ENCODE measurements at places on chromosomes 3 and 15.
A peak's percentile ranks its signal among the peaks of the same experiment; 100 is the strongest.

- no peak for DNase-seq
Observed at GRCh38 chr3:185797108-185797881, 27.5 kb downstream of the IGF2BP2 start.

GRCh38 chr3:49868862-49869466, 742 bp downstream of the CAMKV start:
- DNase-seq = no peak

- DNase-seq = peak; percentile 7
Observed at GRCh38 chr3:113223475-113224281, 12.3 kb downstream of the BOC start.

GRCh38 chr3:142724682-142725356, 985 bp downstream of the TRPC1 start:
- DNase-seq = no peak

DNA sequence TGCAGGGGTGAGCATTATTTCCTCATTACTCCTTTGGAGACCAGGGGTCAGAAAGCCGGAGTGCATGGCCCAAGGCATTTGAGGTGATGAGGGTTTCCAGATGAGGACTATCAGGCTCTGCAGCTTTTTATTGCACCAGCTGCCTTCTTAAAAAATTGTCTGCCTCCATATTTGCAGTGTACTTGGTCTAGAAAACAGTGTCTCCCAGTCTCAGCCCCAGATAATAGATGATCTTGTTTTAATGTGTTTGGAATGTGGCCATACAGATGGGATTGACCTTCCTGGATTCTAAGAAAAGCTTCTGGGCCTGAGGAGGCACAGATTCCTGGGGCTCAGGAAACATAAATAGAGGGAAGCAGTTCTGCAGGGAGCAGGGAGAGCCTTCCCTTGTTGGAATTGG, 123.3 kb downstream of the GABRG3 start:
- DNase-seq = no peak

GRCh38 chr3:25403968-25404367, 24.1 kb upstream of the RARB start:
- no peak for DNase-seq

DNA sequence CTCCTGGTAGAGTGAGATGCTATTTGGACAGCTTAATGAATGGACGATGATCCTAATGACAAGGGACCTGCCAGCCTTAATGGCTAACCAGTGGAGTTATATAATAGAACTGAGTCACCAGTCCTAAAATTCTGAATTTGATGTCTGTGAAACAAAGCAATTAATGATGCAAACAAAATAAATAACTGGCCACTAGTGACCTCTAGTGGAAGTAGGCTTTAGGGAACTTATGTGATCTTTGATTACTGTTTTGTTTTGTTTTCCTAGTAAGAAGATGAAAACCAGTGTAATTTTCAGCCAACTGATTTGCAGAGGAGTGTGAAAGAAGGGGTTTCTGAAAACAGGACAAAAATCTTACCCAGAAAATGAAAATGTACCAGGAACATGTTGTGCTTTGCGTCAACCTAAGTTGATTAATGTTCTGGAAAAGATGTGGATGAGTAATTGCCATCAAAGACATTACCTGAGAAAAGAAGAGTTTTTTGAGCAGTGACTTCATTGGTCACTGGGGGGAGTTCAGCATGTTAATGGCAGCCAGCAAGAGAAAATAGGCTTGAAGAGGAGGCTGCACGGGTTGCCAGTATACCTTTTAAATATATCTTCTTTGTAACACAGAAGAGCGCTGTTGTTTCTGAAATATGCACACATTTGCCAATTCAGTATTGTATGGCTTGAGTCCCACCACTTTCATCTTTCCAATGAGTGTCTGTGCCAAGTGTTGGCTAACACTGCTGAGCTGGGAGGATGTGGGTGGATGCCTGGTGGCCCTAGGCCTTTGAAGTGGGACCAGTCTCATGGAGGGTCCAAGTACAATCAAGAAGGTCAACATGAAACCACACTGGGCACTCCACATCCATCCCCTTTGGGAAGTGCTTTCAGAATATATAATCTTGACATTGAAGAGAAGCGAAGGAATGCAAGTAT, 9.3 kb downstream of the VEPH1 start:
- no peak for DNase-seq

GRCh38 chr15:89654847-89655805, at the start of gene KIF7:
Gene KIF7 (minus strand): TSS chr15:89655467. CDS start chr15:89652930, 2,537 bp downstream.
- no peak for DNase-seq

DNA sequence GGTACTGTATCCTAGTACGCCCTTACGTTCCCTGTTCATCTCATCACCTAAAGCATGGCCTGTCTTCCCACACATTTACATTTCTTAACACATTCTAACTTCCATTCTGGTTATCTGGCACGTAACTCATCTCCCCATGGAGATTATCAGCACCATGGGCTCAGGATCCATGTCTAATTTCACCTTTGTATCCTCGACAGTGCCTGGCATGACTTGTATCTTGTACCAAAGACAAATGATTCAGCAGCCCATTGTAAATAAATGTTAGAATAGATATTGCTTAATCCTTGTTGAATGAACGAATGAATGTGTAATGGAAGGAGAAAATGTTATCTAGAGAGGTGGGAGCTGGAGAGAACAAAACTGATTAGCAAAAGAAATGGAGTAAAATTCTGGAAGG, 69.7 kb upstream of the TPM1 start:
- DNase-seq = no peak

DNA sequence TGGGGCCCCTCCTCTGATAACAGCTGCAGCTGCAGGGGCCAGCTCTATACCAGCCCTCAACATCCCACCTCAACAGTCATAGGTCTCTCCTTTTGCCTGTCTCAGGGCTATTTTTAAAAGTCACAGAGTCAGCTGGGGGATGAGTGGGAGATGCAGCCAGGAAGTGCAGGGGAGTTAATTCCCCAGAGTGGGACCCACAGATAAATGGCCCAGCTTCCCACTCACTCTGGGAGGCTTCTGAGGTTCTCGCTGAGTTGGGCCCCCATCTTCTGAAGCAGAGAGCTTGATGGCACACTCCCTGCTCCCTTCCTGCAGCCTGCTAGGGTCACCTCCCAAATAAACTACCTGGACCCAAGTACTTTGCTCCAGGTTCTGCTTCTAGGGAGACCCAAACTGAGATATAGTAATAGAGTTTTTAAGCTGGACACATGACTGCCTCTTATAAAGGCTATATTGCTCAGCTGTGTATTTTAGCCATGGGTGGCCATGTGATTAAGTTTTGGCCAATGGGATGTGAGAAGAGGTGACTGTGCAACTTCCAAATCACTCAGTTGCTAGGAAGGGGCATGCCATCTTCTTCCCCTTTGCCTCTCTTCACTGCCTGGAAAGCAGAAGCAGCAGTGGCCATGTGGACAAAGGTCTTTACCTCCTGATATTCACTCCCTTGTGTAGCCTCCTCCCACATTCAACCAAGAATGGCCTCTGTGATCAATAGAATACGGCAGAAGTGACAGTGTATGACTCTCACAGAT, 15.5 kb upstream of the VIPR1 start:
- no peak for DNase-seq

DNA sequence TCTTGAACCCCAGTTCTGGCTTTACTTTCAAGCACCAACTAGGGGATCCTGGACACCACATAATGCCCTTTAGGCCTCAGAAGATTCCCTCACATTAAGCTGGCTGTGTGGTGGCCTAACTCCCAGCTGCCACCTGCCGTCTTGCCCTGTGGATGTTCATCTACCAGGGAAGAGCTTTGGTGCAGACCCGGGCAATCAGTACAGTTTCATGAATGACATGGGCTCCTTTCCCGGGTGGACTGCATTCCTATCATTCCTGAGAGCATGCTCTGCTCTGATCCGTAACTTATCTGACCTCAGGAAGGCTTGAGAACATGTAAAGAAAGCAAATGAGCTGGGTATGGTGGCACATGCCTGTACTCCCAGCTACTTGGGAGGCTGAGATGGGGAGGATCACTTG, 50.0 kb upstream of the GSK3B start:
- DNase-seq = no peak

GRCh38 chr15:41013691-41014414, 60.6 kb downstream of the CHAC1 start:
- DNase-seq = no peak

DNA sequence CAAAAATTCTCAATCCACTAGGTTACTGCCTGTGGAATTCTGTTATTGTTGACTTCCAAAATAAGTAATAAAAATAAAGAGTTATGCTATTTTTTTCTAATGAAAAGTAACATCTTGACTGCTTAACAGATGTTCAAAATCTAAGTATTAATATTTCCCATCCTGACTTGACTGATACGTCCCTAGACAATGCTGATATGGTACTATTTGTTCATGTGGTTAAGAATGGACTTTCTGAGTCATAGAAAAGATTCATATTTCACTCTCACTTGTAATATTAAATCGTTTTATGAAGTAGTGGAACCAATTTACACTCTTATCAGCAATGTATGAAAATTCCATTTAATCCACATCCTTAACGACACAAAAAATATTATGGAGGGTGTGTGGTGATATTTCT, 104.8 kb upstream of the PLSCR5 start:
- no peak for DNase-seq

- DNase-seq = no peak
Observed at GRCh38 chr3:194777729-194778128, 92.0 kb downstream of the FAM43A start.

GRCh38 chr15:86312486-86312885, 232.8 kb downstream of the AGBL1 start:
- no peak for DNase-seq

- DNase-seq = no peak
Observed at GRCh38 chr3:75220932-75221331, 443.2 kb upstream of the FRG2C start.

GRCh38 chr3:14775011-14775410, 43.8 kb upstream of the FGD5 start:
- no peak for DNase-seq

DNA sequence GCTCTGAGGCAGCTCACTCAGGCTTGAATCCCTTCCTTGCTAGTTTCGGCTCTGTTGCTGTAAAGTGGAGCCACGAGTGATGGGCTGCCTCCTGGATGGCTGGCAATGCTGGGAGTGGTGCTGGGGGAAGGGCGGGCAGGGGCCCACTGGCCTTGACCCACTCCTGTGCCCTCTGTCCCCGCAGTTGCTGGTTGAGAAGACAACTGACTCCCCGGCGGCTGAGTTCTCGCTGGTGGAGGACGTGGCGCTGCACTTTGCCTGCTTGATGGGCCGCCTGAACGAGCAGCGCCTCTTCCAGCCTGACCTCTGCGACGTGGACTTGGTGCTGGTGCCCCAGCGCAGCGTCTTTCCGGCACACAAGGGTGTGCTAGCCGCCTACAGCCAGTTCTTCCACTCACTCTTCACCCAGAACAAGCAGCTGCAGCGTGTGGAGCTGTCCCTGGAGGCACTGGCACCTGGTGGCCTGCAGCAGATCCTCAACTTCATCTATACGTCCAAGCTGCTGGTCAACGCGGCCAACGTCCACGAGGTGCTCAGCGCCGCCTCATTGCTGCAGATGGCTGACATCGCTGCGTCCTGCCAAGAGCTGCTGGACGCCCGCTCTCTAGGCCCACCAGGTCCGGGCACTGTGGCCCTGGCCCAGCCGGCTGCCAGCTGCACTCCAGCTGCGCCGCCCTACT, 4.7 kb downstream of the ZBTB47 start:
- no peak for DNase-seq

GRCh38 chr3:9035473-9035872, 72.2 kb upstream of the RAD18 start:
- no peak for DNase-seq

DNA sequence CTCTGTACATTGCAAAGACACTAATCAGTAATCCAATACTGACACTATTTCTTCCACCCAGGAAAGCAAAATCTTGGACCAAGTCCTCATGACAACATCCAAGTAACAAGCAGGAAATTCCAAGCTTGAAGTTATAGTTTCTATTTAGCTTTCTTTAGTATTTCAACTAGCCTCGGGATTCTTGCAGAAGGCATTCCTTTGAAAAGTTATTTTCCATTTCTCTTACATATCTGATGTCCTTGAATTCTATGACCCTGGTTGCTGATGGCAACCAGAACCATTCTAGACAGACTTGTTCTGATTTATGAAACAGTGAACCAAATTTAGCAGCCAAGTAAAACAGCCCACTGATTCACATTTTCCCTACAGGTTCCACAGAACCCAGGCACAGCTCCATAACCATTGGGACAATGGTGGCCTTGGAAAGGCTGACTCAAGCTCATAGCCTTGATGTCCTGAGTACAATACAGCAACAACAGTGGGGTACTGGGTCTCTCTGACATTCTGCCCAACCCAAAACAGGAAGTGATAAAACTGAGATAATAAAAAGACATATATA, 26.5 kb downstream of the P3H2 start:
- no peak for DNase-seq

DNA sequence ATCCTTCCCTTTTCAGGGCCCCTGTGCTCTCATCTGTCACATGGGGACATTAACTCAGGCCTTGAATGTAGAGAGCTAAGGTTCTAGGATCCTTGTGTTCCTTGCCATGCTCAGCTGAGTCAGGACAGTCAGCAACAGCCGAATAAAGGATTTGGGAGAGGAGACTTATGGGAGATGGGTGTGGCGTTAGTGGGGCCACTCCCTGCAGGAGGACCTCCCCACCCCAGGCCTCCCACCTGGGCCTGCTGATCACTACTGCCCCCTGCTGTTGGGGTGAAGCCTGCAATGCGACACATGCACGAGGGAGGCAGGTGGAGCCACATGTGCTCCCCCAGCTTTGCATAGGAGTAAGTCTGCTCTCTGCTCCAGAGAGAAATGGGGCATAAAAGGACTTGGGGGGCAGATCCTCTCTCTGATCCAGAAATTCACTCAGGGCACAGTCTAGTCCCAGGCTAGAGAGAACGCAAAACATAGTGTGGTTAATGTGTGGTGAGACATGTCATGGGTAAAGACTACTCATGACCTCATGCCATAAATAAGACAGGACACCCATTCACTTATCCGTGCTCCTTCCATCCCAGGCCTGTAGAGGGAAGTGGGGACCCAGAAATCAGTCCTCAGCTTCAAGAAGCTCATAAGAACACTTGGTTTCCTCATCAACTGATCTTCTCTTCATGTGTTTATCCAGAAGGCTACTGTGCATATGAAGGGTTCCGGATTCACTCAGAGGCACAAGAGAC, 19.4 kb downstream of the RBP1 start:
- DNase-seq = no peak

DNA sequence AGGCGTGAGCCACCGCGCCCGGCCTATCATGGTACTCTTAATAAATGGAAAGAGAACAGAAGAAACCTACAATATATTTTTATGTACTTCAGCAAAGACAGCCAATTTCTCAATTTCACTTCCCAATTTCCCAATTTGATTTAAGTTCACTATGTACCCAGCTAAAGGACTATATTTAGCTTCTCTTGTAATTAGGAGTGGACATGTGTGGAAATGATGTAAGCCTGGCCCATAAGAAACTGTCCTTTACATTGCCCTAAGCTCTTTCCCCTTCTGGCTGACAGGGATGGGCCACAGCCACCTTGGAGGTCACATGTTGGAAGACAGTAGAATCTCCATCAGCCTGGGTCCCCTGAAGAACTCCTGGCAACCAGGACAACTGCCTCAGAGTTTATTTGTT, 6.2 kb downstream of the TMEM39A start:
- no peak for DNase-seq

GRCh38 chr3:109161487-109162123, 25.1 kb downstream of the C3orf85 start:
- no peak for DNase-seq

Data from stimulated activated CD4-positive, alpha-beta T cell treated with anti-CD3 and anti-CD28 coated beads, Interleukin-4, amount 100 ng/mL, for 24 hours (primary cell).